ENCODE measurements at places on chromosomes 7 and 10.

DNA sequence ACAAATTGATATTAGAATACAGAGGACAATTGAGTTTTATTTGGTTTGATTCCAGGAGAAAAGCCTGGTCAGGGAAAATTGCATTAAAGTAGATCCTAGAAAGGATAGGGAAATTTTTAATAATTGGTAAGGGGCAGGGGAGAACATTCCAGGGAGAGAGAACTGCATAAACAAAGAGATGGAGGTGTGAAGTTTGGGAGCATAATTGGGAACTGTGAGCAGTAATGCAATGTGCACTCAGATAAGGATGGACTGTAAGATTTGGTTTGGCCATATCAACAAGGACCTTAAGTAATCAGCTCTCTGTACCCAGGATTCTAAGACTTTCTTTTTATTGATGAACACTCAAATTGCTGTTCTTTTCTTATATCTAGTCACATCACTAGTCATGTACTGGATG is 41.4 kb downstream of the ZMYND11 start:
- no peak for DNase-seq

DNA sequence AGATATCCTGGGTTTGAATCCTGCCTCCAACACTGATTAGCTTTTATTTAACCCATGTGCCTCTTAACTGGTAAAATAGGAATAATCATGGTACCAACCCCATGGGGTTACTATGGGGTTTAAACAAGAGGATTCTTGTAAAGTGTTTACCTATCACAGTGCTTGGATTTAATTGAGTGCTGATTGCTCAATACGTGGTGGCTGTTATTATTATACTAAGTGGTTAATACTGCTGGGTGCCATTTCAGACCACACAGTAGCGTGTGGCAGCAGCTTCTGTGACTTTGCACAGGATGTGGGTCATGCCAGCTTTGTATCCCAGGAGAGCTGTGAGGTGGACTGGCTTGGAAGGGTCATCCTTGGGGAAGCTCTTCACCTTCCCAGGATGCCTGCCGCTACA is 177.2 kb downstream of the SEC23IP start:
- DNase-seq, result no peak

GRCh38 chr10:75250934-75251333 is 15.2 kb upstream of the COMTD1 start:
- no peak for DNase-seq

DNA sequence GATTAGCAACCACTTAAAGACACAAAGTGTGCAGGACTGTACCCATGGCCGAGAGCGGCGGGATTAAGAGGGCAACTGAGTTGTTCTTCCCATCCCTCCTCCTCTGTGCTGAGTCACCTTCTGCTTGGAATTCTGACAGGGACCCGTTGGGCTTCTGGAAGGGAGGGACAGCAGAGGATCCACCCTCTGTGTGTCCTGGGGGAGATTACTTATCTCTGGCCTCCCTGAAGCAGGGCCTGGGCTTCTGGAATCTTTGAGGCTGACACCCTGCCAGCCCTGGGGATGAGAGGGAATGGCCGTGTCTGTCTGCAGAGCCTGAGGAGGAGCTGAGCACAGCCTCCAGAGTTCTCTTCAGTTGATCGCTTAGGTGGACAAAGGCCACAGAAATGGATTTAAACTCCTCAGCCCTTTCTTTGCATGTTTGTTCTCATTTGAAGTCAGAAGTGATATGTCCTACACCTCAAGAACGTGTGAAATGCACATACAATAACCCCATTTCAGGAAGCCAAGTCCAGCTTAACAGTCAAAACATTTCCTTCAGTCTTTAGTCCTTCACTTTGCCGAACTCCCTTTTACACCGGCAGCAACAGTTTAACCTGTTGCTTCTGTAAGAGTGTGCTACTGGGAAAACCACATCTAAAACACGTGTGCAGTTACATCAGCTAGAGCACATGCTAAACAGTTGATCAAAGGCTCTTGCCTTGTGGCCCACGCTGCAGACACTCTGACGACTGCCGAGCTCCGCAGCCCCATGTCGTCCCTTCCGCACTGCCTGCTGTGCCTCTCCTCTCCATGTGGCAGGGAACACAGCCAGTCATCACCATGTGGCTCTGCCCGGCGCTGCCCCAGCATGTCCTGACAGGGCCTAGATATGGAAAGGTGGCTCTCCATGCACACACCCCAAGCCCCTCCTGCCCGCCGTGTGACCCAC is 55.7 kb downstream of the IKZF1 start:
- peak; percentile 88 for DNase-seq

DNA sequence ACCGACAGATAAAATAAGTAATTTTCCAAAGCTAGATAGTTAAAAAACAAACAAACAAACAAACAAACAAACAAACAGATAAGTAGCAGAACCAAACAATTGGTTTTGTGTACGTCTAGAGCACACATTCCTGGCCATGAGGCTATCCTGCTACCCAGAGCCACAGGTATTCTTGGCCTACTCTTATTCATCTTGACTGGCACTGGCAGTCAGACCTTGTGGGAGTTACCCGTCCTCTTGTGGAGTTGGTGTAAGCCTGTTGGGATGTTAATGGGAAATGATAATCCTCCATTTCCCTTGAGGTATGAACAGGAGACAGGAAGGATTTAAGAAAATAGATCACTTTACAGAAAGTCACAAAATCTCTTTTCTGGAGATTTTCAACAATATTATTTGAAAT is 142.4 kb upstream of the MEOX2 start:
- DNase-seq, result no peak

DNA sequence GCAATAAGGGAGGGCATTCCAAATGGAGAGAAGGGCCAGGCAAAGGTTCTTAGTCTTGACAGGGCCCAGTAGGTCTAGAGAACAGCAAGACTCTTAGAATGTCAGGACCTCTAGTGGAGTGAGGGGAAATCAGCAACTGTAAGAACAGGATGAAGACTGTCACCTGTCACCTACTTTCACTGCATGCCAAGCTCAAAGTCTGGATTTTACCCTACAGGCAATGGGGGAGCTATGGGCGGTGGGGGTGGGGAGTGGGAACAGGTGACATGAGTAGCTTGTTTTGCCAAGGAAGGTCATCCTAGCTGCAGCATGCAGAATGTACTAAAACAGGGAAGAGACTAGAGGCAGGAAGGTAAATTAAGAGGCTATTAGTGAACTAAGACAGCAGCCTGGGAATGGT is 18.3 kb downstream of the GOT1 start:
- no peak for DNase-seq

All from CD4-positive, alpha-beta T cell treated with Interleukin-10 for 1 hour (primary cell).